ENCODE measurements at places on chromosomes 6 and 20.

DNA sequence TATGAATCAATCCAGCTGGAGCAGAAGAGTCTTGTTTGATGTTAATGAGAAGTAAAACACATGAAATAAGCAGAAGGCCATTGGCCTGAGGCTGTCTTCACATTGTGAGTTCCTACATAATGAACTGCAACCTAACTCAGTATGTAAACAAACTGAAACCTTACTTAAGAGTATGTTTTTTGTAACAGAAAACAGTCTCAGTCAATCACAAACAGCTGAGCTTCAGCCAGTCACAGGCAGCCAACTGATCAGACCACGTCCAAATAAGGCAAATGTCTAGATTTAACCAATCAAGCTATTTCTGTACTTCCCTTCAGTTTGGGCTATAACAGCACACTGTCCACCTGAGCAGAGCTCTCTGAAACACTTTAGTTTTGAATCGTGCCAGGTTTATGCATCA is 234.7 kb downstream of the TRDN start:
- DNase-seq, result no peak

GRCh38 chr20:46226602-46227001 is 81.7 kb downstream of the CDH22 start:
- DNase-seq, result no peak

DNA sequence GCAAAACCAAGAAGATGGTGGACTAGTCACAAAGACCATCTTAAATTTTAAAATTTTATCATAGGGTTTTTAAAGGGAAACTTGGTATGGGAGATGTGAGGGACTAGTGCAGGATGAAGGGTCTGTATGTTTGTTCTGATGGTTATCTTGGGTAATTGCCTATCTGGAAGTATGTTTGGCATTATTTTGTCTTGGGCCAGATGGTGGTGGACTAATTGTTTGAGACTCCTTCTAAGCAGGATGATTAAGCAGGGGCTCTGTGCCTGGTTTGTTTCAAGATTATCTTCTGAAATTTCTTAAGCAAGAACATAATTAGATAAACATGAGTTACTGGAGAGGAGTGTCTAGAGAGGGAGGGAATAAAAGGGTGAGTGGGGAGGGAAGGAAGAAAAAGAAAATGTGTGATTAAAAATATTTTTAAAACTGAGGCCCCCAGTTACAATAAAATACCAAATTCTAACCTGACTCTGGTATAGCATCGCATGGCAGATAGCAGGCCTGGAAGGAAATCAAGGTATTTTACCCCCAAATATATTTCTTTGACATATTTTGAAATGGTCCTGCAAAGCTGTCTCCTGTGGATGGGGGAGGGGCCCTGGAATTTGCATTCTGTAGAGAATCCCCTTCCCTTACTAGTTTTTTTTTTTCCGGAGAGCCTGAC is 49.9 kb upstream of the FAM184A start:
- no peak for DNase-seq

GRCh38 chr6:47308198-47308517 is 1.5 kb downstream of the TNFRSF21 start:
- no peak for DNase-seq

- DNase-seq, result no peak
Observed at GRCh38 chr20:49951151-49951550, 15.0 kb downstream of the RNF114 start.

DNA sequence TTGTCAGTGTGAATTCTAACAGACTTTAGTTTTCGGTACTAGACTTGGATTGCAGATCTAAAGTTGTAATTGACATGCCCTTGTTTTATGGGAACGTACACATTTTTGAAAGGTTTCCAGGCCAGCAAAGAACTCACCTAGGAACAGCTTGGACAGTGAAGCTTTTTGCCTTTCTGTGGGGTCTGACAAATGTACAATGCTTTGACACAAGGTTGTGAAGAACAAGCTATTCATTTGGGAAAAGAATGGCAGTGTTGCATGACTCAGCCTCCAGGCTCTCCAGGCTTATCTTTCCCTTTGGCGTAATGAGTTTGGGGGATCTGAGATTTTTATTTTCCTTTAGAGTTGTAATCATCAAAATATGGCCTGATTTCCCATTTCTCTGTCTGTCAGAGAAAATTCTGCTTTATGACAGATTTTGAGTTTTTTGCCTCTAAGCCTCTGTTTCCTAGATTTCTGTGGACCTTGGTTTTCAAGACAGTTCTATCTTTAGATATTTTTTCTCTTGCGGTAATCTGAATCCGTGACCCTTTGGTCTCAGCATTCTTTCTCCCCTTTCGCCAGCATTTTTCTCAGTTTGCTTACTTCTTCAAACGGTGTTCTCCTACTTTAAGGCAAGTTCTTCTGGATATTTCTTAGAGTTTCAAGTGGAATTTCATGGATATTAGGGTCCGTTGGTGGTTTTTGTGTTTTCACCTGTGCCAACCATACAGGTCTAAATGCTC is 221.0 kb downstream of the ADGB start:
- no peak for DNase-seq

DNA sequence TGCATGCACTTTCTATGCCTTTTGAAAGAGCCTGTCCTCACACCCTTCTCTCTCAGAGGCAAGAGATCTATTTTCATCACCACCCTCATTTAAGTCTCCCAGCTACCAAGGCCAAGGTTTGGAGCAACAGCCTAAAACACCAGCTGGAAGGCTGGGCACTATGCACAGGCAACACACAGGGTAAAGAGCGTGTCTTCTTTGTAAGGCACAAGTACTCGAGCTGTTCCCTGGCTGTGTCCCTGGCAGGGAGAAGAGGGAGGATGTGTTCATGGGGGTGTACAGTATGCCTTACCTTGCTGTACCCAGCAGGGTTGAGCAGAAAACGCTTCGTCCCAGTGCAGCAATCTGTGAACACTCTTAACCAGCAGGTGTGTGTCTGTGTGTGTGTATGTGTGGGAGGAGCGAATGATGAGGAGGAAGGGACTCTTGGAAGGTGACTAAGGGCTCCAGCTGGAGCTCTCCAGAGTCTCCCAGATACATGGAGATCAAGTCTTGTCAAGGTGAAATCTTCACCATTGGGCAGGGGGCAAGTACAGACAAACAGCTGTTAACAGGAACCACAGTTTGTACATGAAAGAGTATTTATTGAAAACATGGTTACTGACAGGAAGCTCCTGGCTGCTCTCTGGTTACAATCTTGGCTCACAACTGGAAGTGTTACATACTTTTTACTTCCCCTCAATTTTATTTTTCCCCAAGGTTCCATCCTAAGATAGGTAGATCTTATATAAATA is 40.8 kb downstream of the ELMO2 start:
- no peak for DNase-seq

- DNase-seq, result no peak
Observed at GRCh38 chr6:13653296-13653695, 38.2 kb downstream of the NOL7 start.

- DNase-seq, result no peak
Observed at GRCh38 chr20:14568225-14568624, 230.8 kb upstream of the FLRT3 start.

Data from Ammon's horn (tissue), 1 donor.